ENCODE measurements at places on chromosomes 3 and 15. TPM values are rescaled to one million over a fixed set of nuclear protein-coding genes. Genes with fewer than 3 reads are reported as not detected.

HRH1 gene
- 19.8 TPM for total RNA-seq

SATB1 gene
- 20.2 TPM for total RNA-seq

CCDC39 gene
- total RNA-seq: 0.13 TPM

GRCh38 chr3:135556174-135556573 lies 409.4 kb upstream of the PPP2R3A start:
- no peak for DNase-seq

- no peak for DNase-seq
Measured at GRCh38 chr3:159987291-159987711, 1.3 kb upstream of the IL12A start.

PLSCR2 gene
- total RNA-seq: not detected

SH3GL3 gene
- total RNA-seq: not detected

FSD2 gene
- not detected for total RNA-seq

GRCh38 chr3:78614486-78614885 lies 1153.3 kb downstream of the ROBO1 start:
- no peak for DNase-seq

GRCh38 chr3:48678056-48678455 lies 7.7 kb downstream of the NCKIPSD start:
- DNase-seq: no peak

ADPRH gene
- 1.1 TPM for total RNA-seq

DNA sequence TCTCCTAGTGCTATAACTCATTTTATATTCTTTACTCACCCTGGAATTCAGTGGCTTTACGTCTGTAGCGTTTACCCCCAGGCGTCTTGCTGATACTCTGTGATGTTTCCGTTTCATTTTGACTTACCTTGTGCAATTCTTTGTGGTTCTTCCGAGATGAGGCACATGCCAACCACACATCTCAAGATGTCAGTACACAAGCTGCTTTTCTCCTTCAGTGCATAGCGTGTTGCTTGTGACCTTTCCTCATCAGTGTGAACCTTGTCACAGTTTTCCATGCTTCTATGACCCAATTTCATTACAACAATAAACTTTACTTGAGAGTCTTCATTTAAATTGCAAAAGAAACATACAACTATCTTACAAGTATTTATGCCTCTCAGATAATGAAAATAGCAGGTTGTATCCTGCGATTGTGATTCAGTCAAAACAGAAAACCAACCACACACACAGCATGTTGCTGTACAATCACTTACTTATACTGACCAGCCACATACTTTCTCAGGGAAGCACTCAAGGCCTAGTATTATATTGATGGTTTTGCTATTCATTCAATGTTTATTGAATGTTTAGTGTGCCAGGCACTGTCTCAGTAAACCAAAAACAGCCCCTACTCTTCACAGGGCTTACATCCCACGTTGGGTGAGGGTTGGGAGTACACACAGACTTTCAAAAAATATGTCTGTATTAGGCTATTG lies 4.6 kb upstream of the TBL1XR1 start:
- no peak for DNase-seq

DNA sequence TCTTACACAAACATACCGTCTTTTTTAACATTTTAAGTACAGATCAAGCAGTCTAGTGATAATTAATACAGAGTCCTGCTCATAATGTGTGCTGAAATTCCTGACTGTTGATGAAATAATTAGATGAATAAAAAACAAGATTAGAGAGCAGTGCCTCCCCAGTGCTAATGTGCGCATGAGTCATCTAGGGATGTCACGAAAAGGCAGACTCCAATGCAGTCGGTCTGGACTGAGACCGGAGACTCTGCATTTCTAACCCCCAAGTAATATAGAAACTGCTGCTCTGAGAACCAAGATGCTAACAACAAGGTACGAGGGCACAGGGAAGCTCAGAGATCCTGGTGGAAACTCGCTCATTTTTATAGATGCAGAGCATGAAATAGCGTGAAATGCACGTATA lies 61.4 kb downstream of the COL8A1 start:
- no peak for DNase-seq

DNA sequence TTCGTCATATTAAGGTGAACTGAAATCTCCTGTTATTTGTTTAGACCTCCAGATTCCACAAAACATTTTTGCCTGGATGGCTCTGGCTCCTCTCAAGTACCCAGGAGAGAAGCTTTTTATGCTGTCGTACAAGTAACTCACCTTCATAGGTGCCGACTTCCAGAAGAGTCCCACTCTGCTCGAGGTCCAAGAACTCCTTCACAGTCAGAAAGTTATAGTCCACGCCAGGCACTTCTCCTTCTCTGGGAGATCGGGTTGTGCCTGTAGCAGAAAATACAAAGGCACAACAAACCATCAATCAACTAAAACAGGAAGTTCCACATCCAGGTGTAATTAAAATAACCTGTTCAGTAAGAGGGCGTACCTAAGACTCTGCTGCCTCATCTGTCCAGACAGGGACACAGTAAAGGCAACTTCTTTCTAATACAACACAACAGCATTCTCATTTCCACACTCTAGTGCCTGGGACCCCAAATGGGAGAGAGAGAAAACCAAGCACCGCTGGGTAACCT lies 545.3 kb downstream of the MAGI1 start:
- DNase-seq: no peak

GRCh38 chr3:42905740-42906069 lies 237 bp upstream of the ZNF662 start:
- DNase-seq: no peak

DNA sequence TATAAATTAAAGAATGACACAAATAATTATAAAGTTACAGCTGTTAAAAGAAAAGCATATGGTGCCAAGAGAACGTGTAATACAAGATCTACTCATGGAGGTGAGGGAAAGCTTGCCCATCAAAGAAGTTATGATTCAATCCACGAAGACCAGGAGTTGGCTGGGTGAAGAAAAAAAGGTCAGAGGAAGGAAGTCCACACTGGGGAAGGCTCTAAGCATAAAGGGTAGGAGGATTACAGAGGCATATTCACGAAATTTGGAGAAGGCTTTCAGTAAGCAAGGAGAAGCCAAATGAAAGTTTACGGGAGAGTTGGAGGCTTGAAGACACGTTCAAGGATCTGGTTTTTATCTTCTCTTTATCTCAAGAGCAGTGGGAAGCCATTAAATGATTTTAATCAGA lies 1.8 kb upstream of the TGFBR2 start:
- DNase-seq: no peak

DNA sequence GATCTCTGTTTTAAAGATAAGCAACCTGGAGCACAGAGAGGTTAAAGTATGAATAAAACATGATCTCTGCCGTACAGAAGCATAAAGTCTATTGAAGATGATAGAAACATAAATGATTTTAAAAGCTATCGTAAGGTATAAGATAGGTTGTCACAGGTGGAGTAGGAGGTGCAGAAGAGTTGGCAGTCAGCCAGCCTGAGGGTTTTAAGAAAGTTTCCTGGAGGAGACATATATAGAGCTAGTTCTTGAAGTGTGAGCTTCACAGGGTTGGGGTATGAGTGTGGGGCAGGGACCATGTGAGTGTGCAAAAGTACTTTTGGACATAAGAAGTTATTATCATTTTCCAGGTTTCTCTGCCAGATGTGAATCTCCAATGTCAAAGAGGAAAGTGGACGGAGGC lies 3.9 kb upstream of the FGF12 start:
- DNase-seq: no peak

GRCh38 chr15:67839929-67840748 lies at the start of gene RNU6-1:
Gene RNU6-1, minus strand, starts transcription at chr15:67840045.
- DNase-seq: peak; percentile 93

OSBPL10 gene
- 32.5 TPM for total RNA-seq

DNA sequence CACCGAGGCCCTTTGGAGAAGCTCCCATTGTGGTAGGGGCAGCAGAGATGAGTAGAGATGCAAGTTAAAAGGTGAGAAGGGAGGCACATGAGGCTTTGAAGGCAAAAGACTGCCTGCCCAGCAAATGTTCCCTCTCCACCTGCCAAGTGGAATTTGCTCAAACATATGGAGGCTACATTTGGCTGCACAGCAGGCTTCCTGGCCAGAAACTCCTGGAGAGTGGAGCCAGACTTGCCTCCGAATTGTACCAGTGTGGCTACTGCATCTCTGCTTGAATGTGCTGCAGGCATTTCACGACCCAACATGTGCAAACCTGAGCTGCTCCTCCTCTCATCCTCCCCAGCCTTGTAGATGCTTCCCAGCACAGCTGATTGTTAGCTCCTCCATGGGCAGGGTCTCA lies 229.2 kb downstream of the ZNF621 start:
- DNase-seq: no peak

GRCh38 chr3:15610082-15610759 lies 8.7 kb downstream of the BTD start:
- DNase-seq: peak; percentile 33

SLC25A20 gene
- total RNA-seq: 46.3 TPM

DNA sequence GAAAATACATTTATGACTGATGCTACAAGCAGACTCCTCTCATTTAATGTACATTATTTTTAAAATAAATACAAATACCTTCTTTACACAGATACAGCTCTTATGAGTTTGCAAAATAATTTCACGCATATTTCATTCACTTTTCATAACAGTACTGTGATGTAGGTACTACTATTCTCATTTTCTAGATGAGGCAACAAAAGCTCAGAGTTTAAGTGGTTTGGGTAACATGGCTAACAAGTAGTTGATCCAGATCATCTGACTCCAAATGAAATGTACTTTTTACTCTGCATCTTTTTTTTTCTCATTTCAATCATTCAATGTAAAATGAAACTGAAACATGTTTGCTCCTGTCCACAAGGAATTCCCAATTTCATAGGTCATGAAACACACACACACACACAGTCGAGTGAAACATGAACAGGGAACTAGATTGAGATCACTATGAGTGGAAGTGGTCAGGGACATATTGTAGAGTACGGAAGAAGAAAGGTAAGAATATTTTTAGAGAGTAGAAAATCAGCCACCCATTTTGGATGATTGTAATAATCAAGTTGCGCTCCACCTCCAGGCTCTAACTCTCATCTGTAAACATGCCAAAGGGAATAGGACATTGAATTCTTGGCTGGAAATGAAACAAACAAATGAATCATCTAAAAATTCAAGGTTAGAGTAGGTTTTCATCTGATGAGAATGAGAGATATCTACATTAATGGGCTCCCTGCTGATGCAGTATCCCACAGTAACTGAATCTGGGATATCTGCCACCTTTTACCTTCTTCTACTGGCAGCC lies 92.4 kb downstream of the CLDN1 start:
- no peak for DNase-seq
